ENCODE measurements at places on chromosomes 1 and 21. TPM values are rescaled to one million over a fixed set of nuclear protein-coding genes. Genes with fewer than 3 reads are reported as not detected.

GRCh38 chr1:222618880-222619596 is 1.1 kb downstream of the MIA3 start:
- DNase-seq, result peak; percentile 33

- peak; percentile 42 for DNase-seq
Measured at GRCh38 chr1:55214212-55214933, 791 bp downstream of the USP24 start.

The LDLRAD1 gene
- total RNA-seq, result not detected

The MDM4 gene
- total RNA-seq, result 7.0 TPM

Measured in lung microvascular endothelial cell (primary cell).